Stimulated activated CD8-positive, alpha-beta memory T cell treated with anti-CD3 and anti-CD28 coated beads, Interleukin-2, amount 100 ng/mL, for 1 hour (primary cell): ENCODE measurements at places on chromosomes 12 and 14.

DNA sequence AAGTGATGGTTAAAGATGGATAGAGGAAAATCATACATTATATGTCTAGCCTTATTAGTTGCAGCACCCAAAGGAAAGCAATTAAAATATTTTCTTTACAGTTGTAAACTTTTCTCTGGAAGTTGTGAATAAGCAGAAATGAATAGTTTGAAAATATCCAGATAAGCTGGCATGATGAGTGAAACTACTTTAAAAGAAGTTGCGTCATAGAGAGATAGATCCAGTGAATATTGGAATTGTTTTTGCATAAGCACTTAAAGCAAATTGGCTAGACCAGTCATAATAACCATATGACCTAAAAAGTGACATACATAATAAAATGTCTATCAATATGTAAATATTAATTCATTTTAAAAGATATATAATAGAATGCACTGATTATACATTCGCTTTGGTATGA lies 132.1 kb downstream of the SOX5 start:
- no peak for DNase-seq

GRCh38 chr14:104392396-104393198 lies 187.0 kb upstream of the C14orf180 start:
- DNase-seq, result no peak

DNA sequence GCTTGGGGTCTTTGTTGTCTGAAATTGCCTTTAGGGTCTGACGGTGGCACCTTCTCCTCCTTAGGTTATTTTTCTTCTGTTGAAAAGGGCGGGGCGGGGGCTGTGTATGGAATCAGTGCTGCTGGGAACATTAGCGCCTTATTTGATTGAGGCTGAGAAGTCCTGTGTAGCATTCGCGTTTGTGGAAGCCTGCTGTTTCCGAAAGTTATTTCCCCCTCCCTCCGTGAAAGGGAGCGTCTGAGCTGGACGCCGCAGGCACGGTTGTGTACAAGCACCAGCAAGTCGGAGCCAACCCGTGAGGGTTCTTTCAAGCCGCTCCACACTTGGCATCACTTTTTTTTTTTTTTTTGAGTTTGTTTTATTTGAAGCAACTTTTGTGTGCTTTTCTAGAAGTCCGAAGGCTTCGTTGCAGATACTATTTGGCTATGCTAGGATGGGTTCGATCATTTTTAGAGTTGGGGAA lies 1.1 kb downstream of the SYNE2 start:
- DNase-seq, result peak; percentile 24

- no peak for DNase-seq
Observed at GRCh38 chr12:252636-253035, 10.0 kb downstream of the SLC6A13 start.

GRCh38 chr12:48302161-48302911 lies 48.4 kb downstream of the ZNF641 start:
- DNase-seq, result no peak

GRCh38 chr12:90978117-90978770 lies 23.3 kb upstream of the CCER1 start:
- no peak for DNase-seq

DNA sequence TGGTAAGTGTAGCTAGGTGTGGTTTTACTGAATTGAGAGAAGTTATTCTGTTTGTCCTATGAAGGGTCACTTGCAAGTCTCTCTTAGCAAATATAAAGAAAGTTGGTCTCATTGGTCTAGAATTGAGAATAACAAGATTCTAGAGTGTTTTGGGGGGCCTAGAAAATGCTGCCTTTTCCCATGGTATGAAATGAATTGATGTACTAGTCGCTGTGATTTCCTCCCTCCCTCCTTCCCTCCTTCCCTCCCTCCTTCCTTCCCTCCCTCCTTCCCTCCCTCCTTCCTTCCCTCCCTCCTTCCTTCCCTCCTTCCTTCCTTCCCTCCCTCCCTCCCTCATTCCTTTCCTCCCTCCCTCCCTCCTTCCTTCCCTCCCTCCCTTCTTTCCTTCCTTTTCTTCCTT lies 166.7 kb upstream of the RGS6 start:
- no peak for DNase-seq

DNA sequence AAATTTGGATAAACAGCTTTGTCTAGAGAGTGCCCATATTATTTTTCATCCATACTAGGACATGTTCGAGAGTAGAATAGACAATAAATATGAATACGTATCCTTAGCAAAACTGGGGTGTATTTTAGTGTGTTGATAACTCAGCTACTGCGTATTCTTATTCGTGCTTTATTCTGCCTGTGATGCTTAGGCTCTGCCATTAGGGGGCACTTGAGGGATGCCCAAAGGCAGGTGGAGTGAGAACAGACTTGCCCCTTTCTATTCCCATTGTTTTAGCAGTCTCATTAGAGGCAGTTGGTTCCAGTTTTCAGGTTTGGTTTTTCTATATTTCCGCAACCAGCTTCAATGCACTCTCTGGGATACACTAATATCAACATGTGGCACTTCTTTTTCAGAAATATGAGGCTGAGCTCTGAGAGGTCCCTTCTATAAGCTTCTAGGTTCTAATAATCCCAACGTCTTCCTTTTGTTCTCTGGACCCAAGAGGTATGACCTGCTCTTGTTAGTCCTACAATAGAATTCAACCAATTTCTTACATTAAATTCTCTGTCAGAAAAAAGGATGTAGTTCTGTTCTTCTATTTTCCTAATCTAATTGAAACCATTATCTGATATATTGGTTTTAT lies 985.7 kb upstream of the FBXO33 start:
- DNase-seq, result no peak

- no peak for DNase-seq
Observed at GRCh38 chr12:113857371-113857770, 108.8 kb downstream of the RBM19 start.

- DNase-seq, result no peak
Observed at GRCh38 chr12:40819436-40820108, 127.3 kb downstream of the CNTN1 start.

- DNase-seq, result no peak
Observed at GRCh38 chr14:81433378-81433777, 33.3 kb upstream of the STON2 start.

- DNase-seq, result no peak
Observed at GRCh38 chr14:102957222-102957621, 34.8 kb downstream of the AMN start.

DNA sequence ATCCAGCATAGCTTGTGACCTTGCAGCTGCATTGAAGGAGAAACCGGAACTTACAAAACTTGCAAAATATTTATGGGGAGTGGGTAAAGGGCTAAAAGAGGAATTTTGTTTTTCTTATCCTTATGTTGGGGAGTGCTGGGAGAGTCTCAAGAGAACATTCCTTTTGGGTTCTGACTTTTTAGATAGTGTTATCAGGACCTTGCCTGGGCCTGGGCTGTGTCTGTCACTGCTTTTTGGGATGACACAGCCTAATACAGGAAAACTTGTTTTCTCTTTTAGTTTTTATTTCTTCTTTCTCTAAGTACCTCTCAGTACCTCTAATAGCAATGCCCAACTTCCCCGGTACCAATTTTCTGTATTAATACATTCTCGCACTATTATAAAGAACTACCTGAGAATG lies 850.6 kb downstream of the RPS29 start:
- no peak for DNase-seq

DNA sequence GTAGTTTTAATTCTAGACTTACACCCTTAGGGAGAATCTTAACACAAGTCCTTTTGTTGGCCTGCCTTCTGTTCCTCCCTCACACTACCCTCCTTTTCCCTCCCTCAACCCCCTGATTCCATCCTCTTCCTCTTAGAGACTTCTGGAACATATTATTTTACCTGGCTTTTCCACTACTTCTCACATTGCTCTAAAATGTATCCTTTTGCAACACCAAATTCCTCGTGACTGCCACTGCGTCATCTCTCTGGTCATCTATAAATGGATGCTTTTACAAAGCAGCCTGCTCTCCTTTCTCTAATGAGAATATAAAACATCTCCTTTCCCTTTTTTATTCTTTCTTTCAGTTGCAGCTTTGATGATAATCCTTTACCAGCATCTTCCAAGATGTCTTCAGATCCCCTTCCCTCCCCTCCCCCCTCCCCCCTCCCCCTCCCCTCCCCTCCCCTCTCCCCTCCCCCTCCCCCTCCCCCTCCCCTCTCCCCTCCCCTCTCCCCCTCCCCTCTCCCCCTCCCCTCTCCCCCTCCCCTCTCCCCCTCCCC lies 93.6 kb downstream of the DIP2B start:
- DNase-seq, result no peak

GRCh38 chr14:99775351-99775750 lies 17.9 kb upstream of the EML1 start:
- no peak for DNase-seq

DNA sequence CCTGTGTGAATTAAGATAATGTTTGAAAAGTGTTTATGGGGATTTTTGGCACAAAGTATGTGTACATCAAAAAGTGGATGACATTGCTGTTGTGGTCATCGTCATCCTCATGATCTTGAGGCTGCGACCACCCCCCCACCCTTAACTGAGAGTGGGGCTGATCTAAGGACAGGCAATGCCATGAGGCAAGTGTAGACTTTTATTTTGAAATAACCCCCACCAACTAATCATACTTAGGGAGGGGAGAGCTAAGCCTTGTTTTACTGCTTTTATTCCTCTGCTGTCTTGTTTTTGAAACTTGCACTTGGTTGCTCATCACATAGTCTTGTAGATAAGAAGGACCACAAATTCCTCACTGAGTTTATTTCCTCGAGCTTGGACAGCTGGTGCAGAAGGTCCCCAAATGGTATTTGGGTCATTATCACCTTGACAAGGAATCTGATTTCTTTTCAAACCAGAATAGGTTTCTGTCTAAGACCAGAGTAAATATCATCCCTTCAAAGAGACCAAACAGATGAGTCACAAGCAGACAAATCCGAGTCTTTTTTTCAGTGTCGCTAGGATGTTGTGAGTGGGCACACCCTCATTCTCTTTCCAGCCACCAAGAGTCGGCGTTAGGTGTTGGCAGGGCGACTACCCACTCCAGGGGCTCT lies 23.9 kb upstream of the SMOC1 start:
- DNase-seq, result no peak

DNA sequence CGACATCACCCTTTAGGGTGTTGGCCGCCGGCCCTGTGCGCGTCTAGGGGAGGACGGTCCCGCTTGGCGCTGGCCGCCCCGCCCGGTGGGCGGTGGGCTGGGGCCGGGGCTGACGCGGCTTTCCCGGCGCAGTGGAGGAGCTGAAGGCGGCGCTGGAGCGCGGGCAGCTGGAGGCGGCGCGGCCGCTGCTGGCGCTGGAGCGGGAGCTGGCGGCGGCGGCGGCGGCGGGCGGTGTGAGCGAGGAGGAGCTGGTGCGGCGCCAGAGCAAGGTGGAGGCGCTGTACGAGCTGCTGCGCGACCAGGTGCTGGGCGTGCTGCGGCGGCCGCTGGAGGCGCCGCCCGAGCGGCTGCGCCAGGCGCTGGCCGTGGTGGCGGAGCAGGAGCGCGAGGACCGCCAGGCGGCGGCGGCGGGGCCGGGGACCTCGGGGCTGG lies 3.6 kb downstream of the TNFAIP2 start:
- no peak for DNase-seq

DNA sequence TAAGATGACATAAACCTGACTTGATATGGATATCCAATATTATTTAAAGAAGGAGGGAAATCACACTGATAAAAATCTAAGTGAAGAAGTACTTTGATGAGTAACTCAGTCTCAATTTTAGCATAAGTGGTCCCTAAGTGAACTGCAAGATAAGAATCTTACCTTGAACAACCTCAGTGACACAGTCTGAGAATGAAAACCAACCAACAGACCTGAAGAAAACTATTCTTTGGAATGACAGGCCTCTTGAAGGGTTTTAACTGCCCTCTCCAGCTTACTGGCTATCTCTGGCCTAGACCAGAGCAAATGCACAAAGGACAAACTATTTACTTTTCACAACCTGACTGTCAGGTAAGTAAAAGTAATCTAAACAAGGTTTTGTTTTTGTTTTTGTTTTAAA lies 44.7 kb downstream of the CPM start:
- no peak for DNase-seq

- no peak for DNase-seq
Observed at GRCh38 chr14:84750763-84751554, 779.0 kb upstream of the FLRT2 start.

DNA sequence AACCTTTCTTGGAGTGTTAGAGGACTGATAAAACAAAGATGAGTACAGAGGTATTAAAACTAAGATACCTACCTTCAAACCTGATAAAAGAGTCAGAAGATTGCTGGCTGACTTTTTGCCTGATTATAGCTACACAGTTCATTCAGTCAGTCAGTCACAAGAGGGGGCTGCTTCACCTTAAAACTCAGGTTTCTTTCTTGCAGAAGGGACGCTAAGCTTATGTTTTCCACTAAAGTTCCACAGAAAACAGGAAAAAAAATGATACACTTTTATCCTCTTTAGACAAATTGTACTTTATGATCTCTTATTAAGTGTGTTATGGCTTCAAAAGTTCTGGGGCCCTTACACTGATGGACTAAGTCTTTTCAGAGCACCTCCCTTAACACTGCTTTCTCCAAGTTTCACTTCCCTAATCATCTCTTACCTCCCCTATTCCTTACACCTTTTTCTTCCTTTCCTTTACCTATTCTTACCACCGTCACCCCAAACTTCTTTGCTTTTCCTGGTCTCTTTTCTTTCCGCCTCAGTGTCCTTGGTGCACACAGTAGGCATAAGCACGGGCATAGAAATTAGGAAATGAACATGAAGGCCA lies 448.7 kb upstream of the OR4E1 start:
- no peak for DNase-seq

- DNase-seq, result no peak
Observed at GRCh38 chr12:88431246-88431645, 149.0 kb downstream of the KITLG start.

- peak; percentile 25 for DNase-seq
Observed at GRCh38 chr12:120584343-120585149, 3.3 kb upstream of the POP5 start.

DNA sequence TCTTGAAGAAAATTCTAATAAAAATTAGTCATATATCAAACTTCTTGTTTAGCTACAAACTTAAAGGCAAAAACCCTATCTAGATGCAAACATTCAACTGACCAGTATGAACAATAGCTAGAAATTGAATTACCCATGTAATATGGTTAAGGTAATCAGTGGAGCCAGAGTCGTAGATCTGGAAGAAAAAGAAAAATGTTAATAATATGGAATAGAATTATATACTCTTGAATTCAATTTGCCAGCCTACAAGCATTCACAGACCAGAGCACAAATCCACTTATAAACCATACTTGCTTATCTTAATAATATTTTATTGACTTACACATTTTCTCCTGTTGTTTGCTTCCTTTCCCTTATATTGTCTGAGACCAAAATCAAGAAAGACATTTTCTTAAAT lies 7.7 kb upstream of the HEATR5A start:
- DNase-seq, result no peak
